ENCODE measurements at places on chromosomes 4 and X. TPM values are rescaled to one million over a fixed set of nuclear protein-coding genes. Genes with fewer than 3 reads are reported as not detected.

TMSB15B gene
- 0.22 TPM for total RNA-seq

TRIM60 gene
- total RNA-seq: not detected

ADGRA3 gene
- 45.0 TPM for total RNA-seq

RHOXF2B gene
- total RNA-seq: not detected

TMEM271 gene
- not detected for total RNA-seq

IL15 gene
- total RNA-seq: 0.23 TPM

Data from motor neuron (in vitro differentiated cells).